ENCODE measurements at places on chromosomes 4 and X.
A peak's percentile ranks its signal among the peaks of the same experiment; 100 is the strongest.

GRCh38 chrX:122241959-122242358, 942.1 kb upstream of the GRIA3 start:
- DNase-seq: no peak

- DNase-seq: no peak
Observed at GRCh38 chr4:20028645-20029044, 223.1 kb upstream of the SLIT2 start.

- DNase-seq: peak; percentile 31
Observed at GRCh38 chr4:42568610-42569207, 88.2 kb downstream of the ATP8A1 start.

- no peak for DNase-seq
Observed at GRCh38 chrX:77342004-77342403, 105.2 kb upstream of the FGF16 start.

DNA sequence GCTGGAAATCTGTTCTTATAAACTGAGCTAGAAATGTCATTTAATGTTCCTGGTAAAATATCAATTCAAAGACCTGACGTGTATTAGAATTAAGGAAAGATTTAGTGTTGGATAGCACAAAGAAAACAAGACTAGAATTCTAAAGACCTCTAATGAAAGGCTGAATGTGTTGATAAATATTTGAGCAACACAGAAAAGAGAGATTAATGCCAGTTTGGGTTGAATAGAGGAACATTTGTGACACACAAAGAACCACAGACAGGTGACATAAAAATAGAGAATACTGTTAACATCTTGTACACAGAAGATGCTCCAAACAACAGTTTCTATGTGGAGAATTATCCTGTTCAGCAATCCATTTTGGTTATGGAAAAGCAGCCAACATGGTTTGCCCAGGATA, 222.1 kb upstream of the GALNT7 start:
- DNase-seq: no peak

- DNase-seq: peak; percentile 9
Observed at GRCh38 chrX:34638116-34638515, 19.0 kb downstream of the TMEM47 start.

DNA sequence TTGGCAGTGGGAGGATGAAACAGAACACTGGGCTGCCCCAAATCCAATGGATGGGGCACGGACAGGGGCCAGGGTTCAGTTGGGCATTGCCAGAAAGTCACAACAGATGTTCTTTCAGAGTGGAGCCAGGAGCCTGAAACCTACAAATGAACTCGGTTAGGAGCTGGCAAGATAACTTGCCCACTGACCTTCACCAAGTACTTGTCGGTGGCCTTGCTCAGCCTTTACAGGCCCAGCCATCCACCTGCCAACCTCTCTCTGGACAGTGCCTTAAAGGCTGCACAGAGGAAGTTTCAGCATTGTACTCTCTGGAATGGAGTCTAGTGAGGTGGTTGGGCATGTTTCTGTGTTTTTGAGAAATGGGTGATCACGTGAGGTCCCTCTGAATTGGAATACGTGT, 87.1 kb upstream of the USP9X start:
- no peak for DNase-seq

Measured in CMK (cell line).